Stimulated activated CD8-positive, alpha-beta memory T cell treated with anti-CD3 and anti-CD28 coated beads, Interleukin-7, amount 100 ng/mL, for 24 hours (primary cell): ENCODE measurements at places on chromosomes 6 and 20.
A peak's percentile ranks its signal among the peaks of the same experiment; 100 is the strongest.

DNA sequence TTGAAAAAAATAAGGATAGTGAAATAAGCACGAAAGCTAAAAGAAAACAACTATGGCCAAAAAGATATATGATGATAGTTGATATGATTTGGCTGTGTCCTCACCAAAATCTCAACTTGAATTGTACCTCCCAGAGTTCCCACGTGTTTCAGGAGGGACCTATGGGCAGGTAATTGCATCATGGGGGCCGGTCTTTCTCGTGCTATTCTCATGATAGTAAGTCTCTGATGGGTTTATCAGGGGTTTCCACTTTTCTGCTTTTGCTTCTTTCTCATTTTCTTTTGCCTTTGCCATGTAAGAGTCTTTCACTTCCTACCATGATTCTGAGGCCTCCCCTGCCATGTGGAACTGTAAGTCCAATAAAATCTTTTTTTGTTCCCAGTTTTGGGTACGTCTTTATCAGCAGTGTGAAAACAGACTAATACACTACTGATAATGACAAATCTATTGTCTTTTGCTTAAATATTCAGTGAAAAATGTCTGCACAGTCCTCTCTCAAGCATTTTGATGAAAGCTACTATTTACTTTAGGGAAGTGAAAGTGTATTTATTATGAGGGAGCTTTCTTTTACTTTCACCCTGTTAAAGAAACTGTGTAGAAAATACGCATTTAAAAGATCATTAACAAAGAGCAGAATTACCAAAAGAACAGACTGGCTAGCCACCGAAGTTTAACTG lies 389.1 kb downstream of the HTR1B start:
- no peak for DNase-seq

DNA sequence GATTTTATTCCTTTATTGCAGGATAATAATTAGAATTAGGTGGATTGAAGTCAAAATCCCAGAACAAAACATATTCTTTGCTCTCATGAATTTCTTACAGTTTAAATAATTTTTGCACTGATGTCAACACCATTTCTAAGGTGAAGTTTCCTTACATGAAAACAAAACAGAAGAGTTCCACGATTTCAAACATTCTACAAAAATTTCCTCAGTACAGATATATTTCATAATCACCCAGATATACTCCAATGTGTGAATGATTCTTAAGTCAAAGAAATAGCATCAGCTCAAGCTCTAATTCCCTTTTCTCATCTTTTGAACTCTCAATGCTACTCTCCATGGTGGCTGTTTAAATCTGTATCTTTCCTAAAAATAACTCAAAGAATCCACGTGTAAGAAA lies 39.5 kb upstream of the THBS2 start:
- DNase-seq: no peak

- DNase-seq: no peak
These were observed 27.1 kb downstream of the FOXP4 start for GRCh38 chr6:41573276-41573675.

DNA sequence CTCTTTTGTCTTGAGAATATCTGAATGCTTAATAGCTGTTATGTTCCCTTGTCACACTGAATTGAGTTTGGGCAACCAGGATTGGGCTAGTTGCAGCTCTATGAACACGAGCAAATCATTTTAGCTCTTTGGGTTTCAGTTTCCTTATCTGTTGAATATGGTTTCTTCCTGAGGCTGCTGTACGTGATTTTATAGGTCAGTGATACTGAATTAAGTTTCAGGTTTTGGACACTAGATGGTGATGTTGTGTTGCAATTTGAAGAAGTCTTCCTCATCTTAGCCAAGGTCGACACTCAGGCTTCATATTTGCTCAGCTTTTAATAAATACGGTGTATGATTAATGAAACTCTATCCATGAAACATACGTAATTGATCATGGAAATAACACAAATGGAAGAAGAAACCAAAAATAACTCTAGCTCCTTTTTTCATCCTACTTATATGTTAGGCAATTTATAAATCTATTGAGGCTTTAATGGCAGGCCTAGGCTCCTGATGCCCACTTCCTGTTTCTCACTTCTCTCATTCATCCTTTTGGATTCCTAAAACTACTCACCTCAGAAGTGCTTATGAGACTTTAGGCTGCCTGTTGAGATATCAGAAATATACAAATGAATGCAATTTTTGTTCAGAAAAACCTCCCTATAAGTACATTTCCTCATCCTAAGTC lies 354.1 kb upstream of the MAP3K7 start:
- DNase-seq: no peak

DNA sequence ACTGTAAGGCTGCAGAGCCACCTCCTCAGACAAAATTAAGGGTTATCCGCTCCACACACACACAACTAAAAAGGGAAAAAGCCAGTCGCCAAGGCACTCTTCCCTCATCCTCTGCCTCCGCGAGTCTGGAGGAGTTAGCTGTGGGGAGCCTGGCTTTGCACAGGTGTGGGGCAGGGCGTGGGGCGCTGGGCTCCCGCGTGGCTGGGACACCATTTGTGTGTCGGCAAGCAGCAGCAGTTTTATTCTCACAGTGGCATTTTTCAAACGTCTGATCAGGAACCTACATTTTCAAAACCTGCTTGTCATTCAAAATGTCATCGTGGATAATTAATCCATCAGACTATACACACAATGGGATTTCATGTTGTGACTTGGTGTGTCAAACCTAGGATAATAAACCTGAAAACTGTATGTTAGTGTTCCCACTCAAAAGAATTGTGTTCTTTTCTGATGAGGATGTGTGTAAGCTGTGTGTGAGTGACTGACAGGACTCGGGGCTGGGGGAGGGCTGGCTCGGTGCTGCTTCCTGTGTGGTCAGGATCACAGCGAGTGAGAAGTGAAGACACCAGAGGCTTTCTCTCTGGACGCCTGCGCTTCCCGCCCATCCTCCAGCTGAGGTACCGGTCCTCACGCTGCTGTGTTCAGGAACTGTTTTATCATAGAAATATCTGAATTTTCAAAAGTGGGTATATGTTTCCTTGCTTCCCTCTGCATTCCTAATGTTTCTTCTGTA lies 83.1 kb downstream of the IRF4 start:
- peak; percentile 65 for DNase-seq

DNA sequence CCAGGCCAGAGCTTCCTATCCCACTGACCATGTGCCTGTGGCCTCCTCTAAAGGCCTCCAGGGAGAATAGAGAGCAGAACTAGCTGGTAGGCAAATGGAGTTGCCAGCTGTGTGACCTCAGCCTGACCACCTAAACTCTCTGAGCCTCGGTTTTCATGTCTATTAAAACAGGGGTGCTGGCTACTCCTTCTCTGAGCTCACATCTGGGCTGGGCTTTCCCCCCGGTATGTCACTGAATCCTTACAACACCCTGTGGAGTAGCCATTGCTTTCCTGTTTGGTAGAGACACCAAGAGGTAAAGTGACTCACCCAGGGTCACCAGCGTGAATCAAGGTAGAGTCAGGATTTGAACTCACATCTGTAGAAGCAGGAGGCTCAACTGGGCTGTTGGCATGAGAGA lies 132.1 kb downstream of the JPH2 start:
- DNase-seq: no peak

GRCh38 chr6:44127186-44128019 lies at the start of the genes MRPL14 and TMEM63B:
Gene MRPL14 (minus strand): TSS chr6:44127452. CDS start chr6:44116611, 10,841 bp downstream.
Gene TMEM63B (plus strand): TSS chr6:44127554. CDS start chr6:44134585, 7,031 bp downstream.
- DNase-seq: peak; percentile 79

GRCh38 chr20:49669601-49670189 lies 44.0 kb downstream of the B4GALT5 start:
- no peak for DNase-seq
